GM04503 (cell line): ENCODE measurements at places on chromosomes 2 and 18.

GRCh38 chr2:205438241-205438640 lies 244.1 kb upstream of the NRP2 start:
- no peak for DNase-seq

DNA sequence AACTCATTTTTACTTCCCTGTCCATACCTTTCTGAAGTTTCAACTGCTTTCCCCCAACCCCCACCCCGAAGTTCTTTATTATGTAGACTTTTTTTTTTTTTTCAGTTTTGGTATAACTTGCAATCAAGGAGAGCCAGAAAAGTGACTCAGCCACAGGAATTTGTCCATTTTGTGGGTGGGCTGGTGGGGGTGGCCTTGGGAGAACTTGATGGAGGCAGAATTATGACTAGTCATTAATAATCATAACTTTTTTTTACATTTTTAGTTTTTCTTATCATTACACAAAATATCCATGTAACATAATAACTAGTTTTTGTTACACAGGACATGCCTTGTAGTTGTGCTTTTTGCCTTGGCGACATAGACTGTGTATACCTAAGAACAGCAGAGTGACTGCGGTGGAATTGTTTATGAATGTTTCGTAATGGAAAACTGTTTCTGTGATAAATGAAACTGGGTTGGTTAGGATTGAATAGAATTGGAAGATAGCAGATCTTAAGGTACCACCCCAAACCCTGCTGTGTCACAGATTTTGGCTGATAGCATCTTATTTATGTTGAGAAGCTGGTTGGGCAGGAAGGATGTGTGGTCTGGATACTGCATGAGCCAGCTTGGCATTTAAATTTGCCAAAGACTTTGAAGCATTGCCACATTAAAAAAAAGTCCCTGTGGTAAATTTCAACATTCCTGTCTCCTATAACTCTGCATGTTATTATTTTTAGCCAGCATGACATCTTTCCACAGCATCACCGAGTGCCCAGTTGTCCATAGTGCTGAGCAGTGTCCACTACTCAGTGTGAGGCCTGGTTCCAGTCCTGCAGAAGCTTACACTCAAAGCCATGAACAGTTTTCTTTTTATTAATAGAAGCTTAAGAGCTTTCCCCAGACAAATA lies 30.7 kb downstream of the LYPD6B start:
- DNase-seq: peak; percentile 91

DNA sequence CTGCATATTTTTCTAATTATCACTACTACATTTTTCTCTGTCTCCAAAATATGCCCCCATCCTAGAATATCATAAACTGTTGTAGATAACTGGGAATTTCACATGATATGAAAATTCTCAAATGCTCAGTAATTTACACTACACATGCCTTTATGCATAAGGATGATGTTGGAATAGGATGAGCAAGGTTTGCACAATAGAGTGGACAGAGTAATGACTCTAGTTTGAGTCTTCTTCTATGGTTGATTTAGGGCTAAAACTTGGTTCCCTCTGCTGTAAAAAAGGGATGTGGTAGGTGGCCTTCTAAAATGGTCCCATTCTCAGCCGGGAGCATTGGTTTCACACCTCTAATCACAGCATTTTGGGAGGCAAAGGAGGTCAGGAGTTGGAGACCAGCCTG lies 129.9 kb downstream of the BCL11A start:
- DNase-seq: no peak

GRCh38 chr2:112096098-112096497 lies 41.0 kb downstream of the TMEM87B start:
- DNase-seq: no peak

DNA sequence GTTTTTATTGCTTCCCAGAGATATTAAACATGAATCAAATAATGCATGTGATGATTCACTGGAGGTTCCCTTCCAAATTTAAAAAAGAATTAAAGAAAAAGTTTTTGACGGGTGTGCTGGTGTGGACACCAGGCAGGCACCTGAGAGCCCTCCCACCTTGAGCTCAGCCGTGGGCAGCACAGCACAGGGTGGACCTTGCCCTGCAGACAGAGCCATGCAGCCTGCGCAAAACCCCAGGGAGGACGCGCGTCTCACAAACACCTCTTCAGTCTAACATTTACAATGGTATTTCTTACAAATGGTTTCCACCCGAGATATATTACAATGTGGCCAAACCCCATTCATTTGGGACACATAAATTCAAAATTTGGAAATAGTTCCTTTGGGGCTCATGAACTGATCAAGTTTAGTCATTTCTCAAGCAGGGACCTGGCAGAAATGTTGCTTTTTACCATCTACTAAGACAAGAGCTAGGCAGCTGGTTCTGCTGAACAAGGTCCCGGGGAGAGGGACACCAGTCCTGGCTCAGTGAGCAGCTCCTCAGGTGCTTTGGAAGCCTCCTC lies 45.4 kb downstream of the ODC1 start:
- no peak for DNase-seq

- DNase-seq: peak; percentile 45
These were observed 76.2 kb upstream of the LRRTM1 start for GRCh38 chr2:80380736-80381135.

DNA sequence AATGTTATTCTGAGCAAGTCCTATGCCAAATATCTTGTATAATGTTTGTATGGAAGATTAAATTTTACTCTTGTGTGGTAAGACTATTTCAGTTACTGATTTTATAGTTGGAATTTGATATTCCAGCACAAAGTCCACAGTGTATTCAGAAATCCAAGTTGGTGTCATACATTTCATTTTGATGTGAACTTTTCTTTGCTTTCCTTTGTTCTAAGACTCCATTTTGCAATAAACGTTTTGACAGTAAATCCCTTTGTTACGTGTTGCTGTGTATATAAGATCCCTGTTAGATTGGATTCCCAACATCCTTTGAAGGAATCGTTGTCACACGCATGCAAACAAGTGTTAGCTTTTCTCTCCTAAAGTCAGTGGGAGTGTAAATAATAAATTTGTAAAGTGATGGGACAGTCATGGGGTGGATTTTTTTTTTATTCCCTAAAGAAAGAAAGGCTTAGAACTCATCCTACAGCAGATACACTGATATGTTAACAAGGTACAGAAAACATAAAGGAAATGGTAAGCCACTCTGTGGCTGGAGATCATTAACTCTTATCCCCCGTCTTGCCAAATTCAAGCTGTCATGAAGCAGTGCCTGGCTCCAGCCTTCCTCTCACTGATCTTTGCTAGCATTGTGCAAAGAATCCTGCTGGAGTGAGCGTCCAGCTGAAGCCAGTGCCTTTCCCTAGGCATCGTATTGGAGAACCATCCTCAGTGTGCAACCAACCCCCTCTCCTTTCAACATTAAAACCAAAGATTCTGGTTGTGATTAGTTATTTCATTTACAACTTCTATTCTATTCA lies 127.6 kb upstream of the CDCA7 start:
- DNase-seq: no peak

DNA sequence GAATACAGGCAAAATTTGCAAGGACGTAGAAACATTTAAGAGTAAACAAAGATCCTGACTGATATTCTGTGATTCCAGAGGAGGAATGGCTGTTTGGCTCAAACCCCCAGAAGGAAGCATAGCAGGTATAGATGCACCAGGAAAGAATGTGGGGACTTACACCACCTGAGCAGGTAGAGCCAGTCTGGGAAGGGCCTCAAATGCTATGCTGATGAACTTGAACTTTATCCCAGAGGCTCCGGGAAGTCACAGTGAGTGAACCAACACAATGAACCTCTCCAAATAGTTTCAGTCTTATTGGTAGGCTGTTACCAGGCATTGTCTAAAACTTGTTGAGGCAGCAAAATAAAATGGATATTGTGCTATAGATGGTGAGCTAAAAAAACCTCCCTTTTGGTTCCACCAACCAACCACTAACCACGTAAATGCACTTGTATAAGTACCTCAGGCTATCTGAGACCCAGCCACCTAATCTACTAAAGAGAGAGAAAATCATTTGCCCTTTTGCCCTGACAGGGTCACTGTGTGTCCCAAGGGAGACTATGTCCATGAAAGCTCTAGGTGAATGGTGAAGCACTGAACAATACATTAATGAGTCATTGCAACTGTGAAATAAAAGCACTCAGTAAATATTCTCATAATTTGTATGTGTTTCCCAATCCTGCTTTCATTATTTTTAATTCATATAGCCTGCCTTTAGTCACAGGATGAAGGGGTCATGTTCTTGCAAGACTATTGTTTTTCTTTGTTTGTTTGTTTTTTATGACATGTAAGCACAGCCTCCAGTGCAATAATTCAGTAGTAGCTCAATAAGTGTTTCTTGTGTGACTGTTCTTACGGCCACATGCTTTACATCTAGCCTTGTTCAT lies 911.6 kb downstream of the EPHA4 start:
- no peak for DNase-seq

GRCh38 chr18:70296289-70296688 lies 7.4 kb downstream of the SOCS6 start:
- DNase-seq: no peak

GRCh38 chr2:30204281-30204680 lies 27.1 kb upstream of the LBH start:
- no peak for DNase-seq

DNA sequence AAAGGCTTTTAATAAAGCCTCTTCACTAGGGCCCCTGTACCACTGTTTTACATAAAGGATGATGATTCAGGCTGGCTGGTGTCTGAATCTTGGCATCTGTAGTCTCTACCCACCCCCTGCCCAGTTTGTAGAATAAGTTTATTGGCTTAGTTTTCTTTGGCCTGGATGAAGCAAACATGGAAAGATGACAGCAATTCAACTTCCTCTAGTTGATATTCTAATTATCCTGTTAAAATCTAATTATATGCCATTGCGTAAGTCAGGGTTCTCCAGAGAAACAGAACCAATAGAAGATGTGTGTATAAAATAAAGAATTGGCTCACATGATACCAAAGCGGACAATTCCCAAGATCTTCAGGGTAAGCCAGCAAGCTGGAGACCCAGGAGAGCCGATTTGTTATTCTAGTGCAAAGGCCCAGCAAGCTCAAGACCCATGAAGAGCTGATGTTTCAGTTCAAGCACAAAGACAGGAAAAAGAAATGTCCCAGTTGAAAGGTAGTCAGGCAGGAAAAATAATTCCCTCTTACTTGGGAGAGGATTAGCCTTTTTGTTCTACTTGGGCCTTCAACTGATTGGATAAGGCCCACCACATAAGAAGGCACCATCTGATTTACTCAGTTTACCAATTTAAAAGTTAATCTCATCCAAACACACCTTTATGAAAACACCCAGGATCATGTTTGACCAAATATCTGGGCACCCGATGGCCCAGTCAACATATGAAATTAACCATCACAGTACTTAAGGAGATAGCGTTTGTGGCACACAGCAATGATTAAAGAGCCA lies 82.6 kb upstream of the LYPD1 start:
- DNase-seq: no peak

GRCh38 chr2:4139316-4139715 lies 435.9 kb downstream of the DCDC2C start:
- no peak for DNase-seq

- no peak for DNase-seq
These were observed 38.8 kb upstream of the BMP10 start for GRCh38 chr2:68909793-68910674.

GRCh38 chr18:22114526-22115321 lies 54.7 kb upstream of the GATA6 start:
- DNase-seq: no peak

DNA sequence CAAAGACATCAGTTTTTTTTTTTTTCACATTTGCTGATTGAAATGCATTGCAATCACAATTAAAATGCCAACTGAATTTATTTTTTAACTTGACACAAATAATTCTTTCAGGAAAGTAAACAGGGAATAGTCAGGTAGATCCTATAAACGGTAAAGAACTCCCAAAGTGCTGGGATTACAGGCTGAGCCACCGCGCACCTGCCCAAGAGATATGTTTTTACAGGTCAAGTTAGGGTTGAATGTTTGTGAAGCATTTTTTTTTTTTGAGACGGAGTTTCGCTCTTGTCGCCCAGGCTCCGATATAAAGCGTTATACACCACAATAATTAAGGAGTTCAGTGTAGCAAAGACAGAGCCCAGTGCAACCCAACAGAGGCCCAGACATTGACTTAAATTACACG lies 15.1 kb downstream of the ITM2C start:
- DNase-seq: no peak

GRCh38 chr2:28752631-28753376 lies 1.2 kb downstream of the PPP1CB start:
- no peak for DNase-seq

GRCh38 chr2:85264471-85264870 lies 63.3 kb downstream of the TGOLN2 start:
- no peak for DNase-seq

DNA sequence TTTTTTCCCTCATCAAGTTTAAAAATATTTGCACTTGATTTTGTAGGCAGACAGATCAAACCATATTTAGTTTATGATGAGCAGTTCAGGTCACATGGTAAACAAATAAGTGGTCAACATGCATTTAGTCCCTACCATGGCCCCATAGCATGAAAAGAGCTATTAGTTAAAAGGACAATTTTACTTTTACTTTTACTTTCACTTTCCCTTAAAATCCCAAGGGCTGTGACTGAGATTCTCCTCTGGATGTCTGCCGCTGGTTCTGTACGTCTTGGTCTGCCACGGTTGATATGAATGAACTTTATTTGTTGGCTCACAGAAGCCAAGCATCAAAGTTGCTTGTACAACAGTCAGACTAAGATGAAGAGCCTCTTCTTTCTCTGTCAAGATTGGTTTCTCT lies 626.2 kb upstream of the CDH7 start:
- DNase-seq: no peak

- DNase-seq: no peak
These were observed 20.2 kb upstream of the KLF11 start for GRCh38 chr2:10022966-10023662.

GRCh38 chr2:56127010-56127409 lies 56.8 kb upstream of the CCDC85A start:
- DNase-seq: no peak

DNA sequence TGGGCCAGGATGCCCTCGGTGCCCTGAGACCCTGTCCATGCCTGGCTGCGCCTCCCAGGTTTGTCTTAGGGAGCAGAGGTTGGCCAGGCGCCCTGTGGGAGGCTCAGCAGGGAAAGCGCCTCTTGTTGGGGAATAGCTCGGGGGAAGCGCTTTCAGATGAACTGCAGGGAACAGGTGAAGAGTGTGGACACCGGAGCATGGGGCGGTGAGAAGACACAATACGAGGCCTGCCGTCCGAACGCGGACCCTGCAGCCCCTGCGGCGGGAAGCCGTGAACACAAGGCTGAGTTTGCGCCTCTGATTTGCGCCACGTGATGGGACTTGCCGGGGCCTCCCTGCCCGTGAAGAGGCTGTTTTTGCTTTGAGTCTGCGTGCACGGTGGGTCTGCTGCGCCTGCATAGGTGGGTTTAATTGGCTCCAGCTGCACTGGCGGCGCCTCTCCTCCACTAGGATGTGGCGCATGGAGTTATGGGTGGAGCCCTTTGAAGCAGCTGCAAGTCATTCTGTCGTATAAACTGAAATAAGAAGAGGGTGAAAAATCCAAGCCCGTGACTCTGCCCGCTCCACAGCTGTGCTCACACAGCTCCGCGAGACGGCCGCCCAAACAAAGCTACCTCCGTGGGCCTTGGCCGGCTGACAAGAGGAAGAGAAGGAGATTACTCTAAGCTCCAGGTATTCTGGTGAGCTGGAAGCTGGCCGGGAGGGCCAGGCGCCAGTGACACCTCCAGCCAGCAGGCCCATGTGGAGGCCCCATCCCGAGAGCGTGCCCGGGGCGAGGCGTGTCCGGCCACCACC lies 103.5 kb upstream of the CTDP1 start:
- DNase-seq: no peak

- DNase-seq: no peak
These were observed 128.1 kb upstream of the MYCN start for GRCh38 chr2:15812187-15812780.

- DNase-seq: no peak
These were observed 20.9 kb downstream of the BCL2 start for GRCh38 chr18:63298400-63299365.

GRCh38 chr18:30908381-30908780 lies 134.2 kb downstream of the DSC3 start:
- DNase-seq: no peak
